ENCODE measurements at places on chromosomes 5 and 9.

DNA sequence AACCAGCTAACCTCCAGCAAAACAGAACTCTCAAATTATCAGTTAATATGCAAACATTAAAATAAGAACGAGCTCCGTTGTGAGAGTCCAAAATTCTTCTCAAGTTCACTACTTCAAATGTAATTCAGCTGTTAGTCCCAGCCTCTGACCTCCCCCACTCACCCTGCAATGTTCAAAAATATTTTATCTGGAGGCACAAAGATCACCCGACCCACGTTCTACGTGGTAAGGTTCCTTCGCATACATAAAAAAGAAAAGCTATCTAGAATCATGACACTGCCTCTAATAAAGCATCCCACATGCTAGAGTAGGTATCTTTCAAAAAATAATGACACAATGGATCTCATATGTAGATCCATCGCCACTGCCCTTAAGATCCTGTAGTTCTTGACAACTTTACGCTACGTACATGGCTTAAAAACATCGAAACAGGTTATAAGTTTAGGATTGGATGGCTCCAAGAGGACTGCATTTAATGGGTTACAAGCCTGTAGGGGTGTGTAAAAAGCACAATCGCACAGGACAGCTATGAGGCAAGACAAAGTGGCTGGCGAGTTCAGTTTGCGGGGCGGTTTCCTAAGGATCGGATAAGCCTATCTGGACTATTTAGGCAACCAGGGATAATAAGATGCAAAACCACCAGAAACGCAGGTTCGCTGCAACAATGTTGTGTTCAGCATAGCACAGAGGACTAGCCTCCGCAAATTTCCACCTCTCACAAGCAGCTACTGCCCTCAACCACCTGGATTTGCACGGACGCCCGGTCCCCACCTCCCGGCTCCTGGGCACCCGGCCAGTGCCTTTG is 969 bp downstream of the CLK4 start:
- peak; percentile 60 for DNase-seq

- DNase-seq, result no peak
These were observed 27.6 kb downstream of the LMX1B start for GRCh38 chr9:126641118-126641851.

DNA sequence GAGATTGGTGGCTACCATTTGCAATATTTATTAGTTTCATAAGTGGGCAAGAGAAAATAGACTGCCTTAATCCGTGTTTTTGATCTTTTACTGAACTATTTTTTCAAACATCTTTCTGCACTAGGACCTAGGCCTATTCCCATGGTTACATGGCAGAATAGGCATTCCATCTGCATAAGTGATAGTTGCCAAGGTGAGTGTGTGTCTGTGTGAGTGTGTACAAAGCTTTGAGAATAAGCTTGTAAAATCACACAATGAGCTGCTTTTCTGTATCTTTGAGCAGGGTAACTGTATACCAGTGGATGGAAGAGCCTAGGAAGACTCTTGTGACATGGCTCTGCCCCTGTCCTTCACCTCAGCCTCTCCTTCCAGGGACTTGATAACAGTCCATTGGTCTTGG is 92.7 kb downstream of the SGCD start:
- no peak for DNase-seq

DNA sequence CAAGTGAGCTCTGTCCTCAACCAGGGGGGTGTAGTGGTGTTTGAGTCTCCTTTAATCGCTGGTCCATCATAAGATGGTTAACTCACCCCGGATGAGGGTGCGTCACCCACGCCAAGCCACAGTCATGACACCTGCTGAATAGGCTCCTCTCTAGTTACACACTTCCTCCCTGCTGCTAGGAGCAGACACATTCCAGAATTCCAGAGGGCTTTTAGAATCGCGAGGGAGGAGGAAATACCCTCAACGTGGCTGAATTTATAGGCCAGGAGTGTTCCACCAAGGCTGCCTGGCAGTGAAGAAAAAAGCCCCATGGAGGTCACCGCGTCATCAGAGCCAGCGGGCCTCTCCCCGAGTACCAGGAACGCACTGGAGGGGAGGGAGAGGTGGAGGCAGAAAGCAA is 5.1 kb downstream of the GLRX start:
- no peak for DNase-seq

GRCh38 chr5:69288688-69289087 is 43.9 kb downstream of the CCDC125 start:
- DNase-seq, result peak; percentile 77

- DNase-seq, result no peak
These were observed 110.0 kb downstream of the PAX5 start for GRCh38 chr9:36924071-36924470.

- no peak for DNase-seq
These were observed 60.1 kb upstream of the FCHO2 start for GRCh38 chr5:72895758-72896157.

GRCh38 chr5:169595172-169595820 is 11.7 kb downstream of the SPDL1 start:
- no peak for DNase-seq

- no peak for DNase-seq
These were observed 391.1 kb upstream of the GRAMD2B start for GRCh38 chr5:126031989-126032716.

- no peak for DNase-seq
These were observed 183.2 kb upstream of the MAP3K1 start for GRCh38 chr5:56632199-56632598.

- DNase-seq, result no peak
These were observed 58.7 kb downstream of the ZNF354C start for GRCh38 chr5:179118756-179119414.

- no peak for DNase-seq
These were observed 175.9 kb downstream of the RFK start for GRCh38 chr9:76218117-76218885.

DNA sequence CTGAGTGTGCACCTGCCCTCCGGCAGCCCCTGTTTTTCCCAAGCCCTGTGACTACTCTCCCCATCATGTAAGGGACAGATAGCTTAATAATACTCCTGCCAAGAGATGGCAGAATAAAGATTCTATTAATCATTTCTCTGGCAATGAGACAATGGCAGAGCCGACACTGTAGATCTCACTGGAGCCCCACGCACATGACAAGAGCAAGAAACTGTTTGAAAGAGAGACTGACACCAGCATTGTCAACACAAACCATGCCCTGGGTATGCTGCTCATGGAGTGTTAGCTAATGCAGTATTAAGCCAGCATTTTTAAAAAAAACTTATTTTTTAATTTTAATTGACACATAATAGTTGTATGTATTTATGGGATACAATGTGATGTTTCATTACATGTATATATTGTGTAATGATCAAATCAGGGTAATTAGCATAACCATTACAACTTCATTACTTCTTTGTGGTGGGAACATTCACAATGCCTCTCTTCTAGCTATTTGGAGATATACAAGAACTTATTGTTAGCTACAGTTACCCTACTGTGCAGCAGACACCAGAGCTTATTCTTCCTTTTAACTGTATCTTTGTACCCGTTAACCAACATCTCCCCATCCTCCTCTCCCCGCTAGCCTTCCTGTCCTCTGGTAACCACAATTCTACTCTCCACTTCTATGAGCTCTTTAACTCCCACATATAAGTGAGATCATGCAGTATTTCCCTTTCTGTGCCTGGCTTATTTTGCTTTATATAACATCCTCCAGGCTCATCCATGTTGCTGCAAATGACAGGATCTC is 31.5 kb upstream of the SEMA4D start:
- DNase-seq, result no peak

- no peak for DNase-seq
These were observed 41.7 kb downstream of the POLK start for GRCh38 chr5:75553358-75553757.

DNA sequence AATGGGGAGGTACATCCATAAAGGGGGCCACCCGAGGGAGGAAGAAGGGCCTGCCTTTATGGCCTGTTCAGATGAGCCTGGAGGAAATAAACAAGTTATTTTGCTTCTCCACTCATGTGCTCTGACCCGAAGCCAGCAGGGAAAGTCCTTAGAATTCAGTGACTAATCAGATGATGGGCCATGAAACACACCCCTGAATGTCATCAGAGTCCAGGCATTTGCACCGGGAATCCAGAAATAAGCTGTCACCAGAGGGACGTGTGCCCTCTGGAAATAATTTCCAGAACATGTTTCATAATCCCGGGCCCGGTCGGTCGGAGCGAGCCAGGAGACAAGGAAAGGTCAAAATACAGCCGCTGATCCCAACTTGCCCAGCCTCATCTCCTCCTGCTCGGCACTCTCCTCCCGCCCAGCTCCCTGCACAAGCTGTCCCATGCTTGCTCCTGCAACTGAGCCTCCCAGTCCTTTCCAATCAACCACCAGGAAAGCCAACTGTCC is 73.6 kb upstream of the ZNF622 start:
- no peak for DNase-seq

DNA sequence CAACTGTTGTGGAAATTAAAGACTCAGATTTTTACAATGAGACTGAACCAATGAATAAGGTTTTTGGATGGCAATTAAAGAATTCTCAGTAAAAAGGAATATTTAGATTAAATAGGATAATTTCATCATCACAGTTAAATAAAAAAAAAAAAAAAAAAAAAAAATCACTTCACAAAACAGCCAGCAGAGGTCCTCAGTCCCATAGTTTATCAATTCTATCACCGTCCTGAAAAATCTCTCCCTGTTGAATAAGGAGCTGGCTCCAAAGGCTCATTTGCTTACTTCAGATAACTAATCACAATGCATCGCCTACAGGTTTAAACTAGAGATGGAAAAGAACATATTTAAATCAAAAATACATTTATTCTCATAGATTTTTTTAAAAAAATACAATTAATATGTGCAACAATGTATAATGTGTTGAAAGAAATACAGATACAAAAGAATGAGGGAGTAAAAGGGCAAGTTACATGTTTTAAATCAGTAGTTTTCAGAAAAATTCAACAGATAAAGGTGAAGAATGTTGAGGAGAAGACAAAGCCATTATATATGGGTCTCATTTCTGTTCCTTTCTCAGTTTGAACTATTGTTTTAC is 175.8 kb upstream of the CHD1 start:
- DNase-seq, result peak; percentile 71

DNA sequence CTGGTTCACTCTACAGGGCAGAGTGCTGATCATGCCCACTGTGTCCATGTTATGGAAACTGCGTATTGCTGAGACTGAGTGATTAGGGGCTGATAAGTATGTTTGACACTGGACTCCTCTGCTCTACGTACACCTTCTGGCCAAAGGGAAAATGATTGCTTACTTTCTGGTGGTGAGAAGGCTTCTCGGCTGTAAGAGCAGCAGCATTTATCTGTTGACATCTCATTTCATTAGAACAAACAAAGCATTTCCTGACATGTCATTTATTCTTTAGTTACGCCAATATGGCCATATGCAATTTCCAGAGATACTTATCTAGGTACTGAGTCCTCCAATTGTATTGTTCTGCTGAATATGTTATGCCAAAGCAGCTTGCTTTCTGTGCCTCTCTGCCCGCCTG is 5.6 kb downstream of the FAXDC2 start:
- no peak for DNase-seq

GRCh38 chr5:171367424-171368370 is 20.0 kb upstream of the NPM1 start:
- no peak for DNase-seq

DNA sequence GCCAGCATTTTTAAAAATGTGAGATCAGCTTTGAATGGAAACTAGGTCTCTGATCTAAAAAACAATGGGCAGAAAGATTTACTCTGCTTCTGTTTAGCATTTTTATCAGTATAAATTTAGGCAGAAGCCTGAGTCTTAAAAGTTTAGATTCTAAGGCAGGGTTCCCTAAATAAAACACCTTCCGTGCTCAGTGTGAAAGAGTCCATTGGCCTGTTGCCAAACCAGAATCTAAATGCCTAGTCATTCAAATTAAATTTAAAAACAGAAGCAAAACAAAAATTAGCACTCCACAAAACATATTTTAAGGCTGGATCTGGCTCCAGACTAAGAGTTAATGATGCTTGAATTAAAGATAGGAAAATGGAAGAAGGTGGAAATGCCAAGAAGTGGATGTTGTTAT is 4.5 kb downstream of the TYRP1 start:
- peak; percentile 6 for DNase-seq

DNA sequence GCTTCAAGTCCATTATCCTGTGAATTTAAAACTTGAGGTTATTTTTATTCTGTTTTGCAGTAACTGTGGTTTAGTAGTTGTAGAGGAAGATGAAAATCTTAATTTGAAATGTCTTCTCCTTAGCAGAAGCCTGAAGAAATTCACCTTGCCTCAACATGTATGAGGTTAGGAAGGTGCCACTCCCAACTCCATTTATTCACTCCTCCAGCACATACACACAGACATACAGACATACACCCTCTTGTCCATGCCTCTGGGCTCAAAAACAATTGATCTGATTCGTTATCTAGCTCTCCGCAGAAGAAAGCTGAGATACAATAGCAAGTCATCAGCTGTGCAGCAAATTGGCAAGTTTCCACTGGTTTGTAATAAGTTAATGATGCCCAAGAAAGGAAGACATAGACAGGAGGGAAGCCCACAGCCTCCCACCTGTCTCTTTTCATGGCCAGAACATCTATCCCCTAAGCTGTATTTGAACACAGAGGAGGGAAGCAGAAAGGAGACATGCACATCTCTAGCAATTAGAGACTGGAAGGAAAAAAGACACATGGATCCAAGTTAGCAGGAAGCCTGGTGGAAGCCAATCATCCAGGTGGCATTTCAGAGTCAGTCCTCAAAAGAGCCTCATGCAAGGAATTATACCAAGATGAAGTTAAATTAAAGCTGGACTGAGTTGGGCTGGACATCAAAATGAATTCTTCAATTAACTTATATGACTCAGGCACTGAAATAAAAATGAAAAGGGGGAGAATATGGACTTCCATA is 257.9 kb downstream of the ASTN2 start:
- no peak for DNase-seq

- DNase-seq, result no peak
These were observed 23.1 kb downstream of the JAKMIP2 start for GRCh38 chr5:147759441-147759840.

Measured in NCI-H82 (cell line).